IPS-NIHi11 (cell line): ENCODE measurements at places on chromosomes 12 and 14.

- DNase-seq = no peak
These were observed 45.1 kb upstream of the CPM start for GRCh38 chr12:68977909-68978610.

DNA sequence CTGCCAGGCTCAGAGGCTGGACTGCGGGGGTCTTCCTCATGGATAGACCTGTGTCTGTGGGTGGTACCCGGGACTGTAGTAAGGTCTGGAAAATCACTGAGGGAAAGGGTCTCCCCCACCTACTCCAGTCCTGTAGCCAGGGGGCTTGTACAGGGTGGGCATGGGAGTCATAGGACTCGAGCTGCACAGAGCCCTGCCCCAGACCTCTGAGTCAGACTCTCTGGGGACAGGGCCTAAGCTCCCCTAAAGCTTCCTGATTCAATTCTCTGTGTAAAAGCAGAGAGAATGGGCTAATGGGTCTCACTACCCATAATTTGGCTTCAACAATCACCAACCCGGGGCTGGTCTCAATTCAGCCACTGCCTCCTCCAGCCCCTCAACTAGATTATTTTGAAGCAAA lies 27.0 kb downstream of the LRTM2 start:
- no peak for DNase-seq

GRCh38 chr12:103745962-103746361 lies 95.1 kb downstream of the NT5DC3 start:
- peak; percentile 71 for DNase-seq

GRCh38 chr12:89245090-89245489 lies 107.2 kb downstream of the DUSP6 start:
- peak; percentile 59 for DNase-seq

GRCh38 chr12:27330846-27331245 lies 1.8 kb upstream of the BMAL2 start:
- peak; percentile 26 for DNase-seq

DNA sequence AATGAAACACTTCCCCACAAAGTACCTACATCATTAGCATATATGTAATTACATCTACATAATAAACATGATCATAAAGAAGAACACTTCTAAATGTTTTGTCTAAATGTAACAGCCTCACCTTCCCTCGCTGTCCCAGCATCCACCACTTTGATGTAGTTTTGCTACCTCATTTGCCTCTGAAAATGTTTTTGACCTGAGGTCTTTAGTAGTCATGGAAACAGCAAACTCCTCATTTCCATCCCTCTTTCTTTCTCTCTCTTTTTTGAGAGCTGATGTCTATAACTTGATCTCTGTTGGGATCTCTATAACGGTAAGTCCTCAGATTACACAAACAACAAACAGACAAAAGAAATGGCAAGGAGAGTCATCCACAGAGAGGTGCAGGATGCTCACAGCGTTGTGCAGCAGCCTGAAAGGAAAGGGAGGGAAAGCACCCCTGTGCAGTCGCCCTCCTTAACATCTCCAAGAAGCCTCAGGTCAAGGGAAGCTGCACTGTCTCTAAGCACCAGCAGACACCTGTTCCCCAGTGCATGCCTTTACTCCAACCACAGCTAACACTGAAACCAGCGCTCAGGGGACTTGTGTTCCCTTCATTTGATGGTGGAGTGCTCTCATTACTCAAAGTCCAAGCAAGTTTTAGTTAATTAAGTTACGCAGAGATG lies 268.7 kb downstream of the TMEM132D start:
- DNase-seq = peak; percentile 23

DNA sequence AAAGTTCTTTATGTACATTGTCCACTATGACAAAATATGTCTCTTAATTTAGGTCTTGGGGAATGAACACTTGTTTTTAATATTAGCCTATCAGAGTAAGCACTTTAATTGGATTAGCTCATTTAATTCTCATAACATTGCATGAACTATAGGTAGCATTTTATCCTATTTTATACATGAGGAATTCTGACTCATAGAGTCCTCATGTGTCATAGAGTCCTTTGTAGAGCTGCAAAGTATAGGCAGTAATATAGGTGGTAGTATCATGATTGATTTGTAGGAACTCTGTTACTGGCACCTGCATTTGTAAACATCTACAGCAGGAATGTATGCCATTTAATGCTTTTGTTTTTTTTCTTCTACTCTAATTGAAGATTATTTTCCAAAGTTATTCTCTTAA lies 96.0 kb downstream of the GPHN start:
- no peak for DNase-seq

DNA sequence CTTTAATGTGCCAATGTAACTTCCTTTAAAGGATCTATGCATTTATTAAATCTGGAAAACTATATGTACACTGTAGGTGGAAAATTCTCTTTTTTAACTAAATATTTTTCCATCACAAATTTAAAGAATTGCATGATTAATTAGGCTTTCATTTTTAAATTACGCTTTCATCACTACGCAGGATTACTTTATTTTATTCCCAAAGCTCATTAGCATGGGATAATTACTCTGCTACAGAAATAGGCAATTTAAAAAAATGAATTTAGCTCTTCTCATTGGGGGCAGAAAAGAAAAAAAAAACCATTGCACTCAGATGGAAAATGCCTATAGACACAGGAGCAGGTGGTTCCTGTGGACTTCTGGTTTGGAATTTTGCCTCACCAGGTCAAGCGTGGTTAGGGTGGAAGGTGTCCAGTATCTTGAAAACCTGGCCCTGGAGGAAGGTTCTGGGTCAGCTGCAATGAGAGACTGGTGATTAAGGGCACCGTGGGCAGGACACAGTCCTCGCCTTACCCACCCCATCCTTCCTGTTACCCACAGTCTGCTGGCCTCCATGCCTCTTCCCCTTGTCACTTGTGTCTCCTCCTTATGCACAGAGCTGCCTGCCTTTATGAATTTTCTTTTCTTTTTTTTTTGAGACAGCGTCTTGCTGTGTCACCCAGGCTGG lies 17.3 kb upstream of the RIN3 start:
- DNase-seq = no peak
